Activated T-cell treated with anti-CD3 and anti-CD28 coated beads, Interleukin-2, amount 50 U/mL, for 24 hours (primary cell): ENCODE measurements at places on chromosomes 7 and 10.
A peak's percentile ranks its signal among the peaks of the same experiment; 100 is the strongest.

- no peak for DNase-seq
Observed at GRCh38 chr7:41117431-41117830, 585.5 kb downstream of the INHBA start.

DNA sequence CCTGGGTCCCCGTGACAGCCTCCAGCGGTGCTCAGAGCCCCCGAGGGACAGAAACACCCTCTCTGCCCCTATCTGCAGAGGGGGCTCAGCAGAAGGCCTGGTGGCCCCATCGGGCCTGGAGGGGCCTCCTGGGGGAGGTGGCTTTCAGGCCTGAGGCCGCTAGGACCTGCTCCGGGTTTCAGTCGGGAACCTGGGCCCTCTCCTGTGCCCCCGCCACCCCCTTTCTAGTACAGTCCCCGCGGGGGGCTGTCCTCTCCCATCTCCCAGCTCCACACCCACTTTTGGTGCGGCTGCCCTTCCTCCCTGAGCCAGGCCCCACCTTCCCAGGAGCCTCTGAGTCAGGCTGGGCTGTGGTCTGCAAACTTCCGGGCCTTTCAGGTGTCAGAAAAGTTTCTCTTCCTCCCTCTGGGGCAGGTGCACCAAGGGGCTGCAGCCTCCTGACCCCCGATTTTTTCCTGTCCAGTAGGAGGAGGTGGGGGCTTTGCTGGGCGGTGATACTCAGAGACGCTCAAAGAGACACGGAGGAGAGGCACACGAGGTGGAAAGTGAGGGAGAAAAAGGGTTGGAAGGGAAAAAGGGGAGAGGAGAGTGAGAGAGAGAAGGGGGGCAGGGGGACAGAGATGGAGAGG lies 692 bp downstream of the CARD11 start:
- peak; percentile 80 for DNase-seq

DNA sequence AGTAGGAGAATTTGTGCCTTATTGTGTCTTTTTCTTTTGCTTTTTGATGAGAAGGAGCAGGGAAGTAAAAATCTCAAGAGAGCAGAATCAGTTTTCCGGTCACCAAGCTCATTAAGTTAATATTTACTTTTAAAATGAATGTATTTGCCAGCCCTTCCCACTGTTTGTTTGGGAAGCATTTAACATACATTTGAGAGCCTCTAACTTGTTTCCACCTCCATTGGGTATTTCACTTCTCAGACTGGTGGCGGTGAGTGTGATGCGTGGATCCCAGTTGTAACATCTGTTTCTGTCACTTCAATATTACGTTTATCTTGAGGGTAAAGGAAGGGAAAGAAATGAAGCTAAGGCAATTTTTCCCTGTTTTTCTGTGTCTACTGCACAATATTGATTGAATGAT lies 22.8 kb downstream of the CDK14 start:
- DNase-seq, result no peak

GRCh38 chr10:97117372-97117771 lies 68.4 kb downstream of the SLIT1 start:
- no peak for DNase-seq

- DNase-seq, result peak; percentile 57
Observed at GRCh38 chr10:131972474-131973071, 9.2 kb downstream of the BNIP3 start.

DNA sequence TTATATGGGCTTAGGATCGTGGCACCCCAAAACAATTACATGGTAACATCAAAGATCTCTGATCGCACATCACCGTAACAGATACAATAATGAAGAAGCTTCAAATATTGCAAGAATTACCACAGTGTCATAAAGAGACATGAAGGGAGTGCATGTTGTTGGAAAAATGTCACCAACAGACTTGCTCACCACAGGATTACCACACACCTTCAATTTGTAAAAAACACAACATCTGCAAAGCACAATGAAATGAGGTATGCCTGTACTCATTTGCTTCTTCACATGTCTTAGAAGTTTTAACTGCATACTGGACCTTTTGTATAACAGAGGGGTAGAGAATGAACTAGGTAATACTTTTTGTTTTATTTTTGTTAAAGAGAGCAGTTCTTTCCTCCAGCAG lies 96.6 kb downstream of the TPST1 start:
- no peak for DNase-seq

DNA sequence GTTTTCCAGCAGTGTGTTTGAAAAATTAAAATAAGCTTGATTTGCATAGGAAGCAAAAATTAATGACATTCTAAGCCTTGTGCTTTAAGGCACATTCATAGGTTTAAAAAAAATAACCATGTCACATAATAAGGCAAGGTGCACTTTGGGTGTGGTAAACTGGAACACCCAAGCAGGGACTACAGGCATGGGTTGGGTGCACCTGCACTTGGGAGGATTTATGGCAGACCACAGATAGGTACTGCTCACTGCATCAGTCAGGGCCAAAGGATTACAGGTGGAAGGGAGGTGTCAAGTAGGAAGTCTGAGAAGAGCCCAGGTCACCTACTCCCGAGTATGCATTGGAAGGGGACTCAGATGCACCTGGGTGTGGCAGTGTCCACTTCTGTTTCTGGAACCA lies 753.7 kb downstream of the SUGCT start:
- no peak for DNase-seq

DNA sequence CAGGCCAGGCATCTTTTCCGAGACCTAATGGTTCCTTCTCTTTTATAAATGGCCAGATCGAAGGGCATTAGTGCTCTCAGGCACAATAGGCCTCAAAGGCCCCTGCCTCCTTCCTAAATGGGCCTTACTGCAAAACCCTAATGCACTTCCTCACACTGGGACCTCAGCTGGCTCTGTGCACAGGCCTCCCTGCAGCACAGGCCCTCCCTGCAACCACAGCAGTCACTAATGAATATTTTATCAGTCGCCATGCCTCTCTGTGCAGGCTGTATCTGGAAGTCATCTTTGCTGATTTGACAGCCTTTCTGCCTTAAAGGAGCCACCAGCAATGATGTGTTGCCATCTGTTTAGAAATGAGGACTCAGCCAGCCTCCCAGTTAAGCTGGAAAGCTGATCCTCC lies 54.9 kb upstream of the SDK1 start:
- DNase-seq, result no peak

DNA sequence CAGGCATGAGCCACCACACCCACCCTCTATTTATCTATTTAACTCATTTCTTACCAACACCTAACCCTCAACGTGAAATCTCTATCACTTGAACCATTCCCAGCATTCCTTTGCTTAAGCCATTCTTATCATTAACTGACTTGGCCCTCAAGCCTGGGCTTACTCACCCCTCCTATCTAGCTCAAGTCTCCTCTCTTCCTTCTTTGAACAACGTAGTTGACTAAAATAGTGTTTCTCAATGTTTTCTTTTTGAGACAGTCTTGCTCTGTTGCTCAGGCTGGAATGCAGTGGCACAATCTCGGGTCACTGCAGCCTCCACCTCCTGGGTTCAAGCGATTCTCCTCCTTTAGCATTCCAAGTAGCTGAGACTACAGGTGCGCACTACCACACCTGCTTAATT lies 7.0 kb downstream of the ANXA7 start:
- DNase-seq, result no peak

DNA sequence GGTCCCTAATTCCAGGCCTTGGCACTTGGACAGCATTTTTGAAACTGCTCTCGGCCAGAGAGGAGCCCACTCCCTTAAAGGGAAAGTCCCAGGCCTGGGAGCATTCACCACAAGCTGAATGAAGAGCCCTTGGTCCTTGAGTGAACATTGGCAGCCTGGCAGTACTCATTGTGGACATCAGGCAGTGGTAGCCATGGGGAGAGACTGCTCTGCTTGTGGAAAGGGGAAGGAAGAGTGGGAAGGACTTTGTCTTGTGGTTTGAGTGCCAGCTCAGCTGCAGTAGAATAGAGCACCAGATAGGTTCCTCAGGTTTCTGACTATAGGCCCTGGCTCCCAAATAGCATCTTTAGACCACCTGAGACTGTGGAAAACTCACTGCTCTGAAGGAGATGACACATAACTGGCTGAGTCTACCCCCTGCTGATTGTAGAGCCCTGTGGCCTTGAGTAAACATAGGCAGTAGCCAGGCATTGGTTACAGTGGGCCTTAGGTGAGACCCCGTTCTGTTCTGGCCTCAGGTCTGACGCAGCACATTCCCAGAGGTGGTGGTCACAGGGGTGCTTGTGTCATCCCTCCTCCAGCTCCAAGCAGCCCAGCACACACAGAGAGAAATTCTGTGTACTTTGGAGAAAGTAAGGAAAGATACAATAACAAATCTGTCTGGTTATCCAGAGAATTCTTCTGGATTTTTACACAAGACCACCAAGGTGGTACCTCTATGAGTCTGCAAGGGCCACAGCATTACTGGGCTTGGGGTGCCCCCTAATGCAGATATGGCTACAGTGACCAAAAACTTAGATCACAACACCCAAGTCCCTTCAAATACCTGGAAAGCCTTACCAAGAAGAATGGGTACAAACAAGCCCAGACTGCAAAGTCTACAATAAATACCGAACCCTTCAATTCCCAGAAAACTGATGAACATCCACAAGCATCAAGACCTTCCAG lies 153.8 kb downstream of the GNAI1 start:
- no peak for DNase-seq

DNA sequence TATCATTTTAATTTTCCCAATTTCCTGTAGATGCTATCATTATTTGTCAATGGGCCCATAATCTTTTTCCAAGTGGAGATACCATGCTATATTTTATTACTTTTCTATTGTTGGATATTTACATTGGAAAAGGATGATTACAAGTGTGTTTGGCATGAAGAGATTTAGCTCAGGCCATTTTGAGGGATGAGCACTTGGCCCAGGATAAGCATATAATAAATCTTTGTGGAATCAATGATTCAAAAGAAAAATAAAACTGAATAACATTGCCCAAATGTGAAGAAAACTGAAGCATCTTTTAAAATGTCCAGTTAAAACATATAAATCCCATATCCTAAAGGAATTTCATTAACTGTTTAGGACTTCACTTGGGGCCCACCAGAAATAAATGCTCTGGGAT lies 260.9 kb upstream of the BMPER start:
- no peak for DNase-seq

- DNase-seq, result no peak
Observed at GRCh38 chr7:138243430-138243829, 167.2 kb downstream of the AKR1D1 start.

- DNase-seq, result no peak
Observed at GRCh38 chr10:92970301-92971070, 90.1 kb upstream of the CYP26C1 start.

DNA sequence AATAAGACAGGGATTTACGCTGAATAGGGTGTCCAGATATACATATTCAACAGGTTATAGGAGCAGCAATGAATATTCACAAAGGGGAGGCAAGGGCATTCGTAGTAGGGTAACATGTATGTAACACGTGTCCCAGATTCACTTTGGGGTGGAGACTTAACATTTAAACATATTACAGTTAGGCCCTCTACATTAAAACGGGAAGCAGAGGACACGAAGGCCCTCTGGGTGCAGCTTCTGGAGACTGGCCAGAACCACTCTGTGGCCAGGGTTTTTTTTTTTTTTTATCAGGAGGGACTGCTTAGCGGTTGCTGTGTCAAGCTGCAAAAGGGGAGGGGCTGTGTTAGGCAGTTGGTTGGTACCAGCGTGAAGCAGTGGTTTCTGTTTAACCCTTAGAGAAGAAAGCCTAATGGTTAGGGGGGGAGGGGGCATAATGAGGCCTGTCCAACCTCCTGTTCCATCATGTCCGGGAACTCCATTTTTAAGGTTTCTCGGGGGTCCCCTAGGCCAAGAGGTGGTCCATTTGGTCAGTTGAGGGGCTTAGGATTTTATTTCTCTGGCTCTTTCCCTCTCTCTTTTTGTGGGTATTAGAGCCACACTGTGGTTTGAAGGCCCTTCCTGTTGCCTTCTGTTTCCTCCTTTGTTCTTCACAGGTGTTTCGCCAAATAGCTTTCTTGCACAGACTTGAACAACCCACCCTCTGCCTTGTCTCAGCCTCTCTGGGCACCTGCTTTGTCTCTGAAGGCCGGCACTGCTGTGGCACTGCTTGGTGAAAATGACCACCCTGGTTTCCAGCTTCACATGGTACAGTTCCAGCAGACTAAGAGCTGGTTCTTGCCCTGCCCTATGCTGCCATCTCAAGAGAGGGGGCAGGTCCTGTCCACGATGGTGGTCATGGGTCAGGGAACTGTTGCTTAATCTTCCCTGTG lies 26.4 kb downstream of the PRF1 start:
- DNase-seq, result no peak

DNA sequence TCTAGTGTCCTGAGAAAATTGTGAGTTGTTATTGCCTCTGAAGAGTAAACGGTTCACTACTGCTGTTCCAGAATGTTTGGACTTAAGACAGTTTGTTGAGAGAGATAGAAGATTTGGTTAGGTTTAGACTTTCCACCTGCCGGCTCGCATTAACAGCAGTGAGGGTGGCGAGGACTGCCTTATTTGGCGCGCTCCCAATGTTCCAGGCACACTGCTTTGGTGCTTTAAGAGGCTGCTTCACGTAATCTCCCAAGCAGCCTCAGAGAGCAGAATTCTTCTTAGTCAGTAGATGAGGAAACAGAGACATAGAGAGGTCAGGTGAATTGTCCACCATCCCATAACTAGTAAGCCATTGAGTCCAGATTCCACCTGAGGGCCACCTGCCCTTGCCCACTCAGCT lies 41.1 kb downstream of the GLRX3 start:
- no peak for DNase-seq

GRCh38 chr10:102616066-102616770 lies 28.1 kb upstream of the TRIM8 start:
- DNase-seq, result no peak

GRCh38 chr10:15695852-15696251 lies 23.9 kb downstream of the ITGA8 start:
- DNase-seq, result no peak

- DNase-seq, result no peak
Observed at GRCh38 chr7:30249316-30249715, 35.1 kb upstream of the ZNRF2 start.
